ENCODE measurements at places on chromosomes 16 and 17. TPM values are rescaled to one million over a fixed set of nuclear protein-coding genes. Genes with fewer than 3 reads are reported as not detected.

DNA sequence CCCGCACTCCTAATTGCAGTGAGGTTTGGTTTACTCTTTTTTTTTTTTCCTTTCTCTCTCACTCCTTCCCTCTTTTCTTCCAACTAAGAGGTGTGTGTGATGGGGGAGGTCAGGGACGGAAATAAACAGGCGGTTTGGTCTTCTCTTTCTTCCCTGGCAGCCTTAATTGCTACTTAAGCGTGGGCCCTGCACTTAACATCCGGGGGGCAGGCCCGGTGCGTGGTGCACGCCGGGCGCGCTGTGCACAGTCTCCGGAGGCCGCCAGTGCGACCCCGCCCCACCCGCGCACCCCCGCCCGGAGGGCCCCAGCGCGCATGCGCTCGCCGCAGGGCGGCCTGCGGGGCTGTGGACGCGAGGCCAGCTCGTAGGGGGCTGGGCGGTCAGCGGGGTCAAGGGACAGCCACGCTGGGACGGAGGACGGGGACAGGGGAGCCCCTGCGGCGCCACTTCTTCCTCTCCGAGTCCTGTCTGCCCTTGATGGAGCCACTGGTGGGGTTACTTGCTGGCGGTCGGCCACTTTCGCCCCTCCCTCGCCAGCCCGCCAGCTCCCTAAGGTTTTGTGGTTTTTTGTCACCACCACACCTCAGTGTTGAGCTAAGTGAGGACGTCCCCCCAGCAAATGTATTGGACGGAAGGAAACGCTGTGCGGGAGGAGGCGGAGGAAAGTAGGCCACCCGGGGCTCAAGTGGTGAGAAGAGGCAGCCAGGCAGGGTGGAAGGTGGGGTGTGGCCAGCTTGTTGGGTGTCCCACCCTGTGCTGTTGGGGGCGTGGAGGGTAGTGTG, 120.9 kb downstream of the MRM1 start:
- DNase-seq: peak; percentile 67

DNA sequence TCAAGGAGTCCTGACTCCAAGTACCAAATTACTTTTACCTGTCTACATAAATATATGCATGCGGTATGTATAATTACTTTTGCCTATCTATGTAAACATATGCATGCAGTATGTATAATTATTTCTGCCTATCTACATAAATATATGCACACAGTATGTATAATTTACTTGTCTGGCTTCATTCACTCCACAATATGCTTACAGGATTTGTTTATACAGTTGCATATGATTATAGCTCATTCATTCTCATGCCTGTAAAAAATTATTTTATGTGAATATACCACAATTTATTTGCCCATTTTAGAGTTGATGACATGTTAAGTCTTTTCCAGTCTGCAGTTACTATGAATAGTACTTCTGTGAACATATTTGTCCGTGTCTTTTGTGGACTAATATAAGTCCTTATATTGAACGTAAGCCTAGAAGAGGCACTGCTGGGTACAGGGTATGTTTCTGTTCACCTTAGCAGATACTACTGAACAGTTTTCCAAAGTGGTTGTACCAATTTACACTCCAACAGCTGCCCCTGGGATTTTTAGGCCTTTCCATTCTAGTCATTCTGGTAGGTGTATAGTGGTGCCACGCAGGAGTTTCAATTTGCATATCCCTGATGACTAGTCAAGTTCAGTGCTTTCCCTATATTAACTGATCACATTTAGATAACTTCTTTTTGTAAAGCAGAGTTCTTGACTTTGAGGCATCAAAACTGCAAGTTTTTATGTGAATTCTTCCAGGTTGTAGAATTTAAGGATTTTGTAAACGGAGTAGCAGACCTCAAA, 47.0 kb downstream of the MARVELD3 start:
- no peak for DNase-seq

DNA sequence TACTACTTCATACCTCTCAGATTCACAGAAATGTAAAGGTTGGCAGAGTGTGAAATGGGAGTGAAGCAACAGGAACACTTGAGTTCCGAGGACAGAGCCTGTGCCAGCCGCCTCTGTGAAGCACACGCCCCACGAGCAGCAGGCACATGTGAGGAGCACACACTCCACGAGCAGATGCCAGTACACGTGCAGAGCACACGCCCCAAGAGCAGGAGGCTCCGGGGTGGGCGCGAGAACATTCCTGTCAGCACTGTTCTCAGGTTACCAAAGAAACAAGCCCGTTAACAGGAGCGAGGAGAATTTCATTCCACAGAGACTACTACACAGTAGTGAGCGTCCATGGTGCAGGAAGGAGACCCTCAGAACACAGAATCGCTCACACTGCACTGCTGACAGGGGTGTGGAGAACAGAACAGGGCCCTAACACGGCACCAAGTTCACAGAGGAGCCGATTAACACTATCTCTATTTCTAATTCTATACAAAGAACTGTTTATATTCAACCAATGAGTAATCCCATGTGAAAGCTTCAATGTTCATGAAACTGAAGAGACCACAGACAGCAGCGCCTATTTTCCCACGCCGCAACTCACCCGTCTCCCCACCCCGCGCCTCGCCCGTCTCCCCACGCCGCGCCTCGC, 40.1 kb downstream of the KLHDC4 start:
- peak; percentile 73 for DNase-seq

DNA sequence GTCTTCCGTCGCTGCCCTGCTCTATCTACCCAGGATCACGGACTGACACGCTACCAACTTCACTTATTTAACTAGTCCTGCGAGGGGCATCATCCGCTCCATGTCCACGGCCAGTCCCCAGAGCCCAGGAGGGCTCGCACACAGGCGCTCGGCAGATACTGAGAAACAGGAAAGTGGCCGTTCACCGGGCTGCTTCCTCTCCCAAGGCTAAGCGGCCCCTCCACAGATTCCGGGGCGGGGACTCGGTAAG, 388 bp downstream of the OXLD1 start:
- DNase-seq: no peak

DNA sequence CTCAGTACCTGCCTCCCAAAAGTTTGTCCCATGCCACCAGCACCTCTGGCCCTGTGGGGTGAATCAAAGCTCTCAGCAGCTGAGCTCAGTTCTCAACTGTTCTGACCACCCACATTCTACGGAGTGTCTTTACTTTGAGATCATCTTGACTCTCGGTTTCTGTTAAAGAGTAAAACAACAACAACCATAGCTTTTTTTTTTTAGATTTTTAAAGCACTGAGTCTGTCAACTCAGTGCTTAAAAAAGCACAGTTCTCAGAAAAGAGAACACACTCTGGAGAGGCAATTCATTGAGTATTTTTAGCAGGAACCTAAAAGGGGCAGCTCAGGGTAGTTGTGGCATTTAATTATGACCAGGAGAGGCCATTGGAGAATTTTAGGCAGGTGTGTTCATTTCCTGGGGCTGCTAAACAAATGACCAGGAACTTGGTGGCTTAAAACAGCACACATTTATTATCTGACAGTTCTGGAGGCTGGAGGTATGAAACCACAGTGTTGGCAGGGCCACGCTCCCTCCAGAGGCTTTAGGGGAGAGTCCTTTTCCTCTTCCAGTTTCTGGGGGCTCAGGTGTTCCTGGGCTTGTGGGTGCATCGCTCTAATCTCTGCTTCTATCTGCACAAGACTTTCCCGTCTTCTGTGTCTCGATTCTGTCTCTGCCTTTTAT, 6.7 kb upstream of the WFIKKN2 start:
- no peak for DNase-seq

GRCh38 chr16:86513471-86514277, 3.3 kb downstream of the FOXF1 start:
- DNase-seq: no peak

DNA sequence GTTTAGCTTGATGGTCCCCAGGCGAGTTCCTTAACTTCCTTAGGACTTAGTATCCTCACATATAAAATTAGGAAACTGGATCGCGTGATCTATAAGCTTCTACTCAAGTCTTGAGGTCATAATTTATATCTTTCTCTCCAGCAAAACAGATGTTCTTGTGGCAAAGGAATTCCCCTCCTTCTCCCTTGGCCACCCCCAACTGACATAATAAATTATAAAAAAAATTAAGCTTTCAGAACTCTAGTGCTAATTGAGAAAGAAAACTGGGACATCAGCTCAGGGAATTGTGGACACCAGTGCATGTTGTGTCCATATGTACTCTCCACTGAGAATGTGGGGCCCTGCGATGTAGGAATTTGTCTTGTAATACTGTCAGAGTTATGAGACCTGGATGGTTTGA, 13.5 kb downstream of the GNAO1 start:
- DNase-seq: no peak

GRCh38 chr17:78653382-78653781, 76.2 kb upstream of the DNAH17 start:
- no peak for DNase-seq

DNA sequence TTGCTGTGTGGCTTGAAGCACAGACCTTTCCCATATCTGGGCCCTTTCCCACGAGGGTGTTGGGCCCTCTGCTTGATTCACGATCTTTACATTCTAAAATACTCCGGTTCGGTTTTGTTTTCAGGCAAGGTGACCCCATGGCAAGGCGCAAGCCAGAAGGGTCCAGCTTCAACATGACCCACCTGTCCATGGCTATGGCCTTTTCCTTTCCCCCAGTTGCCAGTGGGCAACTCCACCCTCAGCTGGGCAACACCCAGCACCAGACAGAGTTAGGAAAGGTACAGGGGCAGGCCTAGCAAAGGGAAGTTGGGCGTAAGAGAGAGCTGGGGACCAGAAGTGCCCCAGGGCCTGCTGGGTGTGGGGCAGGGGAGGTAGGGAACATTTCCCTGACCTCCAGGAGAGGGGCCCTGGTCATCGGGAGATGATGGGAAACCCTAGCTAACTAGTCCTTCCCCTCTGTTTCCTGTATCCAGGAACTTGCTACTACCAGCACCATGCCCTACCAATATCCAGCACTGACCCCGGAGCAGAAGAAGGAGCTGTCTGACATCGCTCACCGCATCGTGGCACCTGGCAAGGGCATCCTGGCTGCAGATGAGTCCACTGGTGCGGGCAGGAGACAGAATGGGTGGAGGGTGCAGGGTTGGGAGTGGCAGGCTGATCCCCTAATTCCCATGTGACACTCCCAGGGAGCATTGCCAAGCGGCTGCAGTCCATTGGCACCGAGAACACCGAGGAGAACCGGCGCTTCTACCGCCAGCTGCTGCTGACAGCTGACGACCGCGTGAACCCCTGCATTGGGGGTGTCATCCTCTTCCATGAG, 1.4 kb downstream of the ALDOA start:
- DNase-seq: no peak

DNA sequence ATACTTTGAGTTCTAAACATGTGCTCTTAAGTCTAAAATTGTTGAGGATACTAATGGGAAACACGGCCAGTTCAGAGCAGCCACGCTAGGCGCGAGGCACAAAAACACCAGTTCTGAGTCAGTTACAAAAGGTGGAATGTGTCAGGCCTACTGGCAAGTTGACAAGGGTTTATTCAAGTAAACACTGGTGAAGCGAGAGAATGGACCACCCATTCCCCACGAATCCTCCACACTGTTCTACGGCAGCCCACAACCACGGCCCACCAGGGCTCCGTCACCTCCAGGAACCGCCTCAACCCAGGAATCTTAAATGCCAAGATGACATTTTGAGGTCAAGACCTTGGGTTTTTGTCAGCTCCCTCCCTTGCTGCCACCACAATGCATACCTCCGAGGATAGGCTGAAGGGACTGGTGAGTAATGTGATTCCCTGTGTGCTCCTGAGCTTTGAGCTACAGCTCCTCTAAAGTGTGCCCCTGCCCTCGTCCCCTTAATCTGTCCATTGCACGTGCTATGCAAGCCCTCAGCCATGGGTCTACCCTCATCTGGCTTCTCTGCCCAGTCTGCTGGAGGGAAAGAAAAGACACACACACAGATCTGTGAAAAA, 28.5 kb upstream of the TRAP1 start:
- no peak for DNase-seq

DNA sequence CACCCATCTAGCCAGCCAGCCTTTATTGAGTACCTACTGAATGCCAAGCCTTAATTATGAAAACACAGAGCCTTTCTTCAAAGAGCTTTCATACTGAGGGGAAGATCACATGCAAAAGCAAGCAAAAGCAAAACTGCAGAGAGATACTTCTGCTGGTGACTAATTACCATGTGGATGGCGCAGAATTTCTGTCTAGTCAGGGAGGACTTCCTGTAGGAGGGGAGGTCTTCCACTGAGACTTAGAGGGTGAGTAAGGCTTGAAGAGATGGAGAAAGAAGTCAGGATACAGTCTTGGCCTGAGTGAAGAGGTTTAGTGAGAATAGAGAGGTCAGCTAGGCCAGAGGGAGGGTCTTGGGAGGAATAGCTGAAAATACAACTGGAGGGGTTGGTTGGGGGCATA, 53.9 kb upstream of the CCL2 start:
- no peak for DNase-seq

DNA sequence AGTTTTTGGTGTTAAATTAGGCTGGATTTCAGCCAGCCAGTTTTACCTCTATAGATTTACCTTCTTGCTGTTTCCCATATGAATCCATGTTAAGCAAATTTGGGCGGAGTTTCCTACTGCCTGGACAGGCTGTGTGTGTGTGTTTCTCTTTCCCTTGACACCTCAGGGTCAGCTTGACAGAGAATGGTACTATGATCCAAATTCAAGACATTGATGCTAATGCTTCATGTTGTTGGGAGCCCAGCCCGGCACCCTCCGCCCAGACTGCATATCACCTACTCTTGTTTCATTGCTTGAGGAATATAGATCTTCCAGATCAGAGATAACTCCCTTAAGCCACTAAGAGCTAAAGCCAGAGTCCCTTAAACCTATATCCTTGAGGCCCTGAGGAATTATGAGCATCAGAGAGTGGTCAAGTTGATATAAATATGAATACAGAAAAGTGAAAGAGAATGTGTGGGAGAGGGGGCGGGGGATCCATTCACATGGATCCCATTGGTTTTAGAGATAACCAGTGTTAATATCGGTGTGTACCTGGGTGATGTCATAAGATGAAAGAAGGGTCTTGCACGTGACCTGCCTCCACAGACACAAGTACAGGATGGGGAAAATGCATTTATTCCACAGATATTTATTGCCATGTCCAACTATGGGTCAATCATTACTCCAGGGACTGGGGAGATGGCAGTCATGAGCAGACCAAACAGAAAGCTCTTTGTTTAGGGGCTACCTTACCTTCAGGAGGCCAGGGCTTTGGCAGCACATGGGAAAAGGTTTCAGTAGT, 69.7 kb downstream of the WIPI1 start:
- DNase-seq: no peak

USP43 gene
- total RNA-seq: 7.1 TPM

PRSS33 gene
- 0.92 TPM for total RNA-seq

DPEP3 gene
- total RNA-seq: not detected

NT5C3B gene
- 37.4 TPM for total RNA-seq

HSDL1 gene
- total RNA-seq: 7.2 TPM

ITGAX gene
- total RNA-seq: 136 TPM

ADAT1 gene
- 30.6 TPM for total RNA-seq

SLC47A1 gene
- 6.9 TPM for total RNA-seq

SULT1A3 gene
- 30.0 TPM for total RNA-seq

ZNF200 gene
- total RNA-seq: 6.4 TPM

TRIM72 gene
- total RNA-seq: 0.27 TPM
